ENCODE measurements at places on chromosomes 16 and 17. TPM values are rescaled to one million over a fixed set of nuclear protein-coding genes. Genes with fewer than 3 reads are reported as not detected.

The SOX15 gene
- 0.21 TPM for total RNA-seq

The KRTAP4-4 gene
- total RNA-seq = not detected

The AIPL1 gene
- not detected for total RNA-seq

The SLC35G6 gene
- total RNA-seq = not detected

The GHDC gene
- total RNA-seq = 17.6 TPM

The KDM6B gene
- 96.0 TPM for total RNA-seq

The ATP2C2 gene
- total RNA-seq = not detected

The OR3A2 gene
- 0.46 TPM for total RNA-seq

The HASPIN gene
- 23.0 TPM for total RNA-seq

The WNT3 gene
- total RNA-seq = not detected

The TBC1D3E gene
- total RNA-seq = not detected

The CUEDC1 gene
- 0.30 TPM for total RNA-seq

DNA sequence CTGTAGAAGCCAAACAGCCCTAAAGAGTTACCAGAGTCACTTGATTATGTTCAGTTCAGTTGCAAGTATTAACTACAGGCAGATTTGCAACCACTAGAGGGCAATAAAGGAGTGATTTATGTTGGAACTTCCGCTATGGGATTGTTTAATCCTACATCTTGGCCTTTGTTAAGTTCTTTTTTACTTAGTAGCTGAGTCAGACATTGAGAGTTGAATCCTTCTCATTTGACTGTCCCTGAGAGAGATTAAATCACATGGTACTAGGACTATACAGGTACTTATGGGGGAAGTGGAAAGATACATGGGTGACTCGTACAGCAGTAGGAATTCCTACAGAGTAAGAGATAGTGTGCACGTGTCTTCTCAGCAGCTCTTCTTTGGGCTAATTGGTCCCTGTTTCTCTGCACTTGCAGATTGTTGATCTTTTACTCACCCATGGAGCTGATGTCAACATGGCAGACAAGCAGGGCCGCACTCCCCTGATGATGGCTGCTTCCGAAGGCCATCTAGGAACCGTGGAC, 40.3 kb downstream of the CYB561 start:
- no peak for DNase-seq

DNA sequence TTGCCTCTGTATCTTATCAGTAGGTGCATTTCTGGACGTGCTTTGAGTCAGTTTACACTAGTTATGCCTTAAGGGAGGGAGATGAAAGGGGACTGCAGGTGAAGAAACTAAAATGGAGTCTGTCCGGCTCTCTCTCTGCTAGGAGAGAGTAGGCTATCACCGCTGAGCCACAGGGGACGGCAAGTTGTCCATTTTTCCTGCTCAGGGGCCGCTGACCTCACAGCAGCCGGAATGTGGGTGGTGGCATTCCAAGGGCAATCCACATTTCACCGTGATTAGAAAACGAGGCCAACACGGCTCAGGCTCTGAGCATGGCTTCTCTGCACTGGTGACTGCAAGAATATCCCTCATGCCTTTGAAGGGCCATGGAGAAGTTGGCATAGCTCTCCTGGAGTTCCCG, 19.0 kb upstream of the KLHDC4 start:
- DNase-seq = no peak

- DNase-seq = no peak
These were observed 109.4 kb downstream of the CDK5R1 start for GRCh38 chr17:32596206-32596605.

DNA sequence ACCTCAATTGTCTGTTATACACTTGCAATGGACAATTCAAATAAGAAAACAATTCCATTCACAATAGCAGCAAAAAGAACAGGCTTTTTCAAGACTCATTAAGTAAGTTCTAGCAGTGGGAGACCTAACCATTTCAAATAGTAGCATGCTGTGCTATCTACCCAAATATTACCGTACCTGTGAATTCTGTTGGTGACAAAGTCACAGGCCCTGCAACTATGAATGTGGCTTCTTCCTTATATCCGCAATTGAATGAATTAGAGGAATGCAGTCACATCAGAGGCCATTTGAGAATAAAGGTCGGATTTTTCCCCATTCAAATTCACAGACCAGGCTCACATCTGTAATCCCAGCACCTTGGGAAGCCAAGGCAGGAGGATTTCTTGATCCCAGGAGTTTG, 800 bp upstream of the NME4 start:
- no peak for DNase-seq

DNA sequence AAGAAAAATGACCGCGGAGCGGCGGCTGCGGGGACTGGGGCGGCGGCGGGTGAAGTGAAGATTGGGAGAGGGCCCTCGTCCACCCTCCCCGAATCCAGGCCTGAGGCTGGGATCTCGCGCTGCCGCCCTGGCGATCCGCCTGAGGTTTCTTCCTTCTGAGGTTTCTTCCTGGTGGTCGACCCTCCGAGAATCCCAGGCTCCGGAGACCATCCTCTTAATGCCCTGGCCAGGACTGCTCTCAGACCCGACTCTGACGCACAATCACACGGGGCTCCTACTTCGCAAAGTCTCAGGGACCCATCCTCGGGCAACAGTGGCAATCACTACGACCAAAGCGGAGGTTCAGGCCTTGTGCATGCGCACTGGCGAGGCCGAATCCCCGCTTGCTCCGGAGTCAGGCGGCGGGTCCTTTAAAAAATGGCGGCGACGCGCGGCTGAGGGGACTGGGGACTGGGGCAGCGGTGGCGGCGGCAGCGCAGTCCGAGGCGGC, 18.0 kb upstream of the KCNJ18 start:
- no peak for DNase-seq

DNA sequence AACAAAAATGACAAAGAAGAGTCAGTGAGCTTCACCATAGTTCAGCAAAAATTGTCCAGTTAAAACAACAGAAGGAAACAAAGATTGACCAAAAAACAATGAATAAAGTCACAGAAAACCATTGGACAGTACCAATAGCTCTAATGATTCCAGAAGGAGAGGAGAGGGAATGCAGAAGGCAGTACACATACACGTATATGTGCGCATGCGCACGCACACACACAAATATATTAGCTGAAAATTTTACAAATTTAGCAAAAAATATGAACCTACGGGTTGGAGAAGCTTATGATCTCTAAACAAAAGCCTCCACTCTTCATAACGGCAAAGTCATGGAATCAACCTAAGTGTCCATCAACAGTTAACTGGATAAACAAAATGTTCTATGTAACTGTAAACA, 120.3 kb upstream of the MON1B start:
- no peak for DNase-seq

DNA sequence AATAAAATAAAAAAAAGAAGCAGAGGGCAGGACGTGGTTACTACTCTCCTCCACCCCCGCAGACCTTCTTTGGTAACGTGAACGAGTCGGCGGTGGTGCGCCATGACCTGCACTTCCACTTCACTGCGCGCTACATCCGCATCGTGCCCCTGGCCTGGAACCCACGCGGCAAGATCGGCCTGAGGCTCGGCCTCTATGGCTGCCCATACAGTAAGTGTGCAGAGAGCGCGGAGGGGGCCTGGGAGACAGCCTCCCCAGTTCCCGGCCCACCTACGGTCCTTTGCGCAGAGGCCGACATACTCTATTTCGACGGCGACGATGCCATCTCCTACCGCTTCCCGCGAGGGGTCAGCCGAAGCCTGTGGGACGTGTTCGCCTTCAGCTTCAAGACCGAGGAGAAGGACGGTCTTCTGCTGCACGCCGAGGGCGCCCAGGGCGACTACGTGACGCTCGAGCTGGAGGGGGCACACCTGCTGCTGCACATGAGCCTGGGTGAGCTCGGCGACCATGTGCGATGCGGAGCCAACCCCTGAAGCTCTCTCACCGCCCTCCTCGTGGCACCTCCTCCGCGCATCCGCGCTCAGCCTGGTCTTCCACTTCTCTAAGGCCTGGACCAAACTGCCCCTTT, 2.7 kb downstream of the CNTNAP1 start:
- DNase-seq = no peak

GRCh38 chr17:14373614-14374259, 72.9 kb downstream of the HS3ST3B1 start:
- no peak for DNase-seq

GRCh38 chr16:2147981-2148671, at the start of gene RAB26:
RAB26 (plus strand) TSS chr16:2148625; CDS start chr16:2148784, 159 bp downstream.
- peak; percentile 48 for DNase-seq

GRCh38 chr16:10971560-10971961, 27.2 kb downstream of the CLEC16A start:
- DNase-seq = no peak

DNA sequence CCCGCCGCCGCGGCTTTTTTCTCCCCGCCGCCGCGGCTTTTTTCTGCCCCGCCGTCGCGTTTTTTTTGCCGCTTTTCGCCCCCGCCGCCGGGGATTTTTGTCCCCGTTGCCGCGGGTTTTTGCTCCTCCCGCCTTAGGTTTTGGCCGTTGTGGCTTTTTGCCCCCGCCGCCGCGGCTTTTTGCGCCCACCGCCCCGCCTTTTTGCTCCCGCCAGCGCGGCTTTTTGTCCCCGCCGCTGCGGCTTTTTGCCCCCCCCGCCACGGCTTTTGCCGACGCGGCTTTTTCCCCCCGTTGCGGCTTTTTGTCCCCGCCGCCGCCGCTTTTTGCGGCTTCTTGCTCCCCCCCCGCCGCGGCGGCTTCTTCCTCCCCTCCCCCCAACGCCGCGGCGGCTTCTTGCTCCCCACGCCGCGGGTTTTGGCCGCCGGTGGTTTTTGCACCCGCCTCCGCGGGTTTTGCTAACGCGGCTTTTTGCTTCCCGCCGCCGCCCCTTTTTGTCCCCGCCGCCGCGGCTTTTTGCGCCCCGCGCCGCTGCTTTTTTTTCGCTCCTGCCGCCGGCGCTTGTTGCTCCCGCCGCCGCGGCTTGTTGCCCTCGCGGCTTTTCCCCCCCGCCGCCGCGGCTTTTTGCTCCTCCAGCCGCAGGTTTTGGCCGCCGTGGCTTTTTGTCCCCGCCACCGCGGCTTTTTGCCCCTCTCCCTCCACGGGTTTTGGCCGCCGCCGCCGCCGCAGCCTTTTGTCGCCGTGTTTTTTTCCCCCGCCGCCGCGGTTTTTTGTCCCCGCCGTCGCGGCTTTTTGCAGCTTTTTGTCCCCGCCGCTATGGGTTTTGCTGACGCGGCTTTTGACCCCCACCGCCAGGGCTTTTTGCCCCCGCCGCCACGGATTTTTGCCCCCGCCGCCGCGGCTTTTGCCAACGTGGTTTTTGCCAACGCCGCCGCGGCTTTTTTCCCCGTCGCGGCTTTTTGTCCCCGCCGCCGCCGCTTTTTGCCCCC, 150.3 kb downstream of the KCNJ18 start:
- no peak for DNase-seq

GRCh38 chr17:42190491-42191274, 3.6 kb downstream of the GHDC start:
- DNase-seq = no peak

DNA sequence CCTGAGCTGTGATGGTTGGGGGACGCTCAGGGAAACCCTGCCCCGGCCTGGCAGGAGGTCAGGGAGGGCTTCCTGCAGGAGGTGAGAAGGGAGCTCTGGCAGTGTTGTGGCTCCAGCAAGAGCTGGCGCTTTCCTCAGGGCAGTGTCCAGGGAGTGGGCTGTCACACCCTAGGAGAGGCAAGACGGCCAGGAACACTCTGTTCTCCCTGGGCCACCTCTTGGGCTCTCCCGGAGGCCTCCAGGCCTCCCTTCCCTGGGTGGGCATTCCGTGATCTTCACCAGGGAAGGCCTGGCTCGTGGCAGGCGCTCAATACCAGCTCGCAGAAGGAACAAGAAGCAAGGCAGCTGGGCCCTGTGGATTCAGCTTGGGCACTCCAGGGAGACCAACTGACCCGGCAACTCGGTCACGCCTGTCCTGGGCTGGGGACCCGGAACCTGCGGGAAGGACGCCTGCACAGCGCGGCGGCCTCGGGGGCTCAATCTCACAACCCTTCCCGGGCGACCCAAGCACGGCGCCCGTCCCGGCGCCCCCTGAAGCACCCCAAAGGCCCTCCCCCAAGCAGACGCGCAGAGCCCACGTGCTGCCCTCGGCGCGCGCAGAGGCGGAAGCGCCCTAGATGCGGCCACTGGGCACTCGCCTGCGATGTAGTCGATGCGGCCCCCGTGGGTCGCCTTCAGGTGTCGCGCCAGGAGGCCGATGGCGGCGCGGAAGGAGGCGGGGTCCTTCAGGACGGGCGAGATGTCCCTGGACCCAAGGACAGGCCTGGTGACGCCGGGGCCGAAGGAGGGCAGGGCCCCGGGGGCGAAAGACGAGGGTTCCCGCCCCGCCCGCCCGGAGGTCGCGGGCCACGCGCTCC, 588 bp downstream of the APRT start:
- DNase-seq = peak; percentile 66

- no peak for DNase-seq
These were observed 1.5 kb upstream of the SRCAP start for GRCh38 chr16:30697264-30698138.

DNA sequence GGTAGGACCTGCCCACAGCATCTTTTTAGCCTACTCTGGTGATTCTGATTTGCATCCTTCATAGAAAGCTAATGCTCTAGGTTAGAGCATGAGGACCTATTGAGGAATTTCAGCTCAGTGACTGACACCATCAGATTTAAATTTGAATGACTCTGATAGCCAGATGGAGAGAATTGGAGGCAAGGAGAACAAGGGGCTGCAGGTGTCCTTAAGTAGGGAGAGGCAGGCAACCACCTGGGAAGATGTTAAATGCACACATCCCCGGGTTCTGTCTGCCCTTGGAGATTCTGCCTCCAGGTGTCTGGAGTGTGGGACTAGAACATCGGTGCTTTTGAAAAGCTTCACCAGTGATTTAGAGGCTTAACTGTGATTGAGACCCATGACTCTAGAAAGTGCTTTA, 221.8 kb downstream of the SPECC1 start:
- no peak for DNase-seq

DNA sequence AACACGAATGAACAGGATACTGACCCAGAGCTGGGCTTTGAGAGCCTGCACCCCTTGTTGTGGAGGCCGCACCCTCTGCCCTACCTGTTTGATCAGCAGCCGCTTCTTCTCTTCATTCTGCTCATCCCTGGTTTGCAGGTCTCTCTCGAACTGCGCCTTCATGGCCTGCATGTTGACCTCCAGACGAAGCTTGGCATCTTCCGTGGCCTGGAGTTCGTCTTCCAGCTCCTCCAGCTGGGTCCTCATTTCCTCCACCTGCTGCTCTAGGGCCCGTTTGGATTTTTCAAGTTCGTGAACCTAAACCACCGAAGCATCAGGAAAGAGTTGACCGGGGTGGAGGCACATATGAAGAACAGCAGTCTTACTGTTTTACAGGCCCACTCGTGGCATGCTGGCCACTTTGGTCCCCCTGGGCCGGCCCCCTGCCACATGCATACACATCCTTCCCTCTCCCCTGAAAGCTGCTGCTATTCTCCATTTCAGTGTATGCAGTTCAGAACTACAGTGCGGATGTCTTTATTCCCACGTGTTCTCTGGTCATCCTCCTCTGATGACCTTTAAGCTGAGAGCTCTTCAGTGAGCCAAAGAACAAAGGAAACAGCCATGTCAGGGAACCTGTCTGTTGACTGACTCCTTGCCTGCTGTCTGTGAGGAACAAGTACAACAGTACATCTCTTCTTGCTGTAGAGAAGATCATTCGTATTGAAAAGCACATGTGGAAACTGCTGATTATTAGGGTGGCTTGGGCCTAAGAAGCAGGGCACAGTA, 54.8 kb downstream of the NDEL1 start:
- DNase-seq = no peak

- no peak for DNase-seq
These were observed 70.3 kb downstream of the CMC2 start for GRCh38 chr16:80936410-80936809.

- no peak for DNase-seq
These were observed 31.3 kb upstream of the MRPS23 start for GRCh38 chr17:57881143-57881542.
